NCI-H510A treated with DMSO at 0.1 percent for 48 hours (cell line): ENCODE measurements at places on chromosomes 7 and 10.

- DNase-seq = peak; percentile 87
Measured at GRCh38 chr10:125629758-125630376, 53.1 kb downstream of the TEX36 start.

GRCh38 chr7:39515534-39516228 is 50.5 kb upstream of the YAE1 start:
- DNase-seq = no peak

GRCh38 chr10:49106451-49106850 is 8.9 kb downstream of the VSTM4 start:
- no peak for DNase-seq

GRCh38 chr7:66886152-66886551 is 34.9 kb upstream of the TMEM248 start:
- DNase-seq = no peak

DNA sequence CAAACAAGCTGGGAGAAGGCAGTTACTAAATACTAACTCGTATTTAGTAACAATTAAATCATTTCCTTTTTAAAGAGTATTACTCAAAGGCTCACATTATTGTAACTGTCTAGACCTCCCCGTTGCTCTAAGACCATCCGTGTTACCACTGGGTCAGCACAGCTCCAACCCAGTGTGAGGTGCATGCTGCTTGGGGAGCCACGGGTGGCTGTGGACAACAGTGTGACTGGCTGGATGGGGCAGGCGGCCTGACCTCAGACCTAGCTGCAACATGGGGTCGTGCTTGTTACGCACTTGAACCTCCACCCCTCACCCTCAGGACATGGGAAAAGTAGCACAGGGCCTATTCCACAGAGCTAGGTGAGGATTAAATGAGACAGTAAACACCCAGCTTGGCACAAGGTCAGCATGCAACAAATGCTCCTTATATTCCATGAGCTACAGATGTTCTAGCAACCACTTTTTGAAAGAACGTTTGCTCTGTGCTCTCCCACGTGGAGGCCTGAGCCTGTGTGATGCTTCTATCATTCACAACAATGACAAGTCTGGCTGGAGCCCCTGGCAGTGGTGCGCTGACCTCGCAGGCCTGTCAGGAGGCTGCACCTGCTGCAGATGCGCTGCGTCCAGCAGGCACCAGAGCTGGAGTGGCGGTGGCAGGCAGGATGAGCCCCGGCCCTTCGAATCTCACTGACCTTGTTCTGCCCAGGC is 135.7 kb downstream of the PKD1L1 start:
- DNase-seq = no peak

DNA sequence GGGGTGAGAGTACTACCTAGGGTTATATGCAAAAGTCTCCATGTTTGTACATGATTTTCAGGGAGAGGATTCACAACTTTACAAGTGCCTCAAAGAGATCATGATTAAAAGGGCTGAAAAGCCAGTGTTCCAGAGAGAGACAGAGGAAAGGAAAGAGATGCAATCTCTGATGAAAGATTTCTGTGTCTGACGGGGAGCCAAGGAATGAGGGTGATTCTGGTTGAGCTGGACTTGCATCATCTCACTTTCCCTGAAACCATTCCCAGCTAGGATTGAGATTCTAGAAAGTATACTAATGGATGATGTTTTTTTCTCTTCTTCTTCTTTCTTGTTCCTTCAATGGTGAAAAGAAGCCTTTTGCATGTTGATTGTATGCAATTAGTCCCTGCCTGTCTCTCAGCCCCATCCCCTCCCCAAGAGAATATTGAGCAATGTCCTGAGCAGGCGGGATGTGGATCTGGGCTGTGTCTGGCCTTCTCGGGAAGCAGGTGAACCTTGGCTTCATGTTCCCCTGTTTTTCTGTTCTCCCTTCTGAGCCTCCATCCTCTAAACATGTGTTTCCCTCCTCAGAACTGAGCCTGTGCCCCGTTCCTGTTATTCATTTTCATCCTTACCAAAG is 186.1 kb downstream of the ZNF365 start:
- no peak for DNase-seq

DNA sequence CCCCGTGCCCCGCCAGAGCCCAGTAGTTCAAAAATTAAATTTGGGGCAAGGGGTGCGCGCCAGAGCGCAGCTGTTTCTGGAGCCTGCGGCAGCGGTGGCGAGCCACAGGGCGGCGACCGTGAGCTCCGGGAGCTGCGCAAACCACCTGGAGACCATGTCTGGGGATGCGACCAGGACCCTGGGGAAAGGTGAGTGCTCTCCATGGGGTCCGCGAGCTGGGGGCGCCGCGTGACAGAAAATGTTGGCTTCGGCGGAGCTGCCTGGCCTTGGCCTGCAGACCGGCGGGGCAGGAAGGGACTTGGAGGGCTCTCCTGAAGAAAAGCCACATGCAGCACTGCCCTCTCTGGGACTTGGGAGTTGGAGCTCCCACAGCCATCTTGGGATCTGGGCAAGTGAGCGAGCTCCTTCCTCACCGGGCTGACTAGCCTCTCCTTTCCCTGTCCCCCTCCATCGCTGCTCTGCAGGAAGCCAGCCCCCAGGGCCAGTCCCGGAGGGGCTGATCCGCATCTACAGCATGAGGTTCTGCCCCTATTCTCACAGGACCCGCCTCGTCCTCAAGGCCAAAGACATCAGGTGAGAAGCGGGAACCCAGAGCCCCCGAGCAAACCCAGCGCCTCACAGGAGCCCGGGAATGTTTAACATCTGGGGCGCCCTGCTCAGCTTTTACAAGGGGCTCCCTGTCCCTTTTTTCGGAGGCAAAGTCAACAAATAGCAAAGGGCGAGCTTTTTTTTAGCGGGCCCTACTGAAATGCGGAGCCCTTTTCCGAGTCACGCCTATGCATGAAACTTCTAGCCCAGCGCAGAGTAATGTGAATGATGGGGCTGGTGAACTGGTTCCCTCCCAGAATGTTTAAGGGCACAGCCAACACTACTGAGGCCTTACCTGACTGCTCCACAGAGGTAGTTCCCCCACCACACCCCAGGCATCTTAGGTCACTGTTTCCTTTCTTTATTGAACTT is 6.1 kb downstream of the GSTO2 start:
- DNase-seq = no peak

DNA sequence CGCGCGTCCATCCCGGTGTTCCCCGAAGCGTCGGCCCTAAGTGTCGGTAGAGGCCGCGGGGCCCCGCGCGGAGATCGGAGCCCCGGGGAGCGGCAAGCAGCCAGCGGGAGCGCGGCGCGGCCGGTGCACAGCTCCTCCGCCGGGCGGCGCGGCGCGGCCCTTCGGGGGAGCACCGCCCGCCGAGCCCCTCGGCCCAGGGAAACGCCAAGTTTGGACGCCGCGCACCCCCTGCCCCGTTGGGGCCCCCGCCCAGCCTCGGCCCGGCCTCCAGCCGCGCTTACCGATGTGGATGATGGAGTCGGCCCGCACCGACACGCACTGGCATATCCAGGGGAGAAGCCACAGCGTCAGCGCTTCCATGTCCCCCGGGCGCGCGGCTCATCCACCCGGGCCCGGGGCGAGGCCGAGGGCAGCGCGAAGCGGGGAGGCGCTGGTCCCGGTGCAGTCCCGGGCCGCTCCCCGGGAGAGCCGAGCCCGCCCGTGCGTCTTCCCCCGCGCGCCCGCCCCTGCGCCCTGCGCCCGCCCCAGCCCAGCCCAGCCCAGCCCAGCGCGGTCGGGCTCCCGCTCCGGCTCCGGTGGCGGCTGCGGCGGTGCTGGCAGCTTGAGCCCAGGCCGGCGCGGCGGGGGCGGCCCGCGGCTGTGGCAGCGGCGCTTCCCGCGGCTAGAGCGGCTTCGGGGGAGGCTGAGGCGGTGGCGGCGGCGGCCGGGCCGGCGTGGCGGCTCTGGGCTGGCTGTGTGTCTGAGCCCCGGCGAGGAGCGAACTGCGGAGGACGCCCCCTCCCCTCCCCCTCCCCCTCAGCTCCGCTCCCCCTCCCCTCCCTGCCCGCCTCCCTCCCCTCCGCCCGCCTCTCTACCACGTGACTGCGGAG is at the start of gene GRID1:
TSS of gene GRID1 (minus strand) at position 763 of the 869 bp plus-strand sequence.
- DNase-seq = peak; percentile 10

DNA sequence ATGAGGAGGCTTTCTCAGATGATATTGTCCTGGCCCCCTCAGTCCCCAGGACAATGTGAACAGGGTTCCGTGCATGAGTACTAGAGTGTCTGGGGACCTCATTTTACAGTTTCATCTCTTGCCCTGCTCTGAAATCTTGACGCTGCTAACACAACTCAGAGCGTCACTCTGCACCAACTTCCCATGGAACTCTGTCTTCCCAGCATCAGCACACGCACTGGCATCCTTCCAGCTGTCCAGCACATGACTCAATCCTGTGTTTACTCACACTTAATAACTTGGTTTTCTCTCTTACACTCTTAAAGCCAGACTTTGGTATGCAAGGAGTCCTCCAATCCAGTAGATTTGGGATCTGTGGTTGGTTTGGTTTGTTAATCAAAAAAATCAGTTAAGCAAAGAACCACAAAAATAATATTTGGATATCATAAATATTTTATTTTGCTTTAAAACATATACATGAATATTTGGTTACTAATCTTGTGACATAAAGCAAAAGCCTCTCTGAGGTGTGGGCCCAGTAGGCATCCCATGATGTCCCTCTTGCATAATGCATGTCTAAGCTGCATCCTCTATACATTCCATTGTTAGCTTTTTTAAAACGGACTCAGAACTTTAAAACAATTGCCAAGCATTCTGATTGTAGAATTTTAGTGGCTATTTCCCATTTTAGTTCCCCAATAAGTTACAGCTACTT is 131.0 kb downstream of the CXCL12 start:
- no peak for DNase-seq

DNA sequence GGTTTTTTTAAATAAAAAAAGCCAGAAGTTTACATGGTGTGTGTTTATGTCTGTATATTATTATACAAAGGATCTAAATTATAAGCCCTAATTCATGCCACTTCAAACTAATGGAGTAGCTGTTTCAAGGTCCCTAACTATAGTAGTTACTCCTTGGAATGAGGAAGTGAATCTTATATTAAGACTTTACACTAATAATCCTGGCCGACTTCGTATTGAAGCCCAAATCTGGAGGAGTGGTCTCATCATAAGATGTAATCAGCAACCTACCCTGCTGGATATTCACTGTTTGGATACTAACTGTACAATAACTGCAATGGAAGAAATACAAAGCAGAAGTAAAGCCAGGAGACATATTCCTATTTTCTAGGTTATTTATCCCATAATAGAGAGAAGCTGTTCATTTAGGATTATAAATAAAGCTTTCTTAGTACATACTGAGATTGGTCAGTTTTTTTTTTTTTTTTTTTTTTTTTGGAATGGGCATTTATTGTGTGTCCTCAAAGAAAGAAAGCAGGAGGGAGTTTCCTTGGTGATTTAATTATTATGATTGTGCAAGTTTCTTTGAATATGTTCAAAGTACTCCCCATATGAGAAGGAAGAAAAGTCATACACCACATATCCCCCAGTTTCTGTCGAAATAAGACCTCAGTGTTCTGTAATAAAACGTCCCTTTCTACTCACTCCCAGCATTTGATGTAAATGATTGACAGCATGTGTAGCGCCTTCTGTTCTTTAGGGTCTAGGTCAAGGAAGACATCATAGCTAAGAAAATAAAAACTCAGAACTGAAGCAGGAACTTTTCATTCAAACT is 397.8 kb downstream of the EXOC4 start:
- no peak for DNase-seq

DNA sequence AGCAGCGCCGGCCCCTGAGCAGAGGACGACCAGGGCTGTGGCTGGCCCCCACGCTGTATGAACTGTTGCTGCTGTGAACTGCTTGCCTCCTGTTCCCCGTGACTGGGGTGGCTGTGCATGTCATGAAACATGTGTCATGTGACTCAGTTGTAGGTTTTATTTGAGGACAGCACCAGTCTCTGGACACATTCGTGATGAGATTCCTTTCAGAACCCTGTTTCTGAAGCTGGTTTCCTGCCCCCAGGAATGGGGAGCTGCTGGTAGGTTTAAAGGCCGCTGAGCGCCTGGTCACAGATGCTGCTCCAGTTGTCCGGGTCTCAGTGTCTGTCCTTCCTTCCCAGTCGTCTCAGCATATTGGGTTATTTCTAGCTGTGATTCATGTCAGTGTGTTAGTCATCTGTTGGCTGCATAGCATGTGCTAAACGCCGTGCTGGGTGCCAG is 79.1 kb upstream of the PPIF start:
- no peak for DNase-seq

DNA sequence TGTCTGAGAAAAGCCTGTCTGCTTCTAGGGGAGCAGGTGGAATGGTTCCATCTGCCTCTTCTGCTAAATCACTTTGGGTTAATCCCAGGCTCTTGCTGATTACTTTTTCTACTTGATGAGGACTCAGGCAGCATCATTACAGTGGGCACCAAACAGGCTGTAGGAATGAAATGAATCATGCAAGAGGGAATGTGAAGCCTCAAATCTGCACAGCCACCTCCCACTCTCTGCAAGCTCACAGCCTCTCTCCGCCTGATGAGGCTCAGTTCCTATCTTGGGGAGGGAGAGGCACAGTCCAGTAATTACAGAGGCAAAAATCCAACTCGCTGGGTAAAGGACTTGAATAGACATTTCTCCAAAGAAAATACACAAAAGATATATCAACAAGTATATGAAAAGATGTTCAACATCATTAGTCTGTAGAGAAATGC is 34.0 kb downstream of the HSPA12A start:
- DNase-seq = no peak

DNA sequence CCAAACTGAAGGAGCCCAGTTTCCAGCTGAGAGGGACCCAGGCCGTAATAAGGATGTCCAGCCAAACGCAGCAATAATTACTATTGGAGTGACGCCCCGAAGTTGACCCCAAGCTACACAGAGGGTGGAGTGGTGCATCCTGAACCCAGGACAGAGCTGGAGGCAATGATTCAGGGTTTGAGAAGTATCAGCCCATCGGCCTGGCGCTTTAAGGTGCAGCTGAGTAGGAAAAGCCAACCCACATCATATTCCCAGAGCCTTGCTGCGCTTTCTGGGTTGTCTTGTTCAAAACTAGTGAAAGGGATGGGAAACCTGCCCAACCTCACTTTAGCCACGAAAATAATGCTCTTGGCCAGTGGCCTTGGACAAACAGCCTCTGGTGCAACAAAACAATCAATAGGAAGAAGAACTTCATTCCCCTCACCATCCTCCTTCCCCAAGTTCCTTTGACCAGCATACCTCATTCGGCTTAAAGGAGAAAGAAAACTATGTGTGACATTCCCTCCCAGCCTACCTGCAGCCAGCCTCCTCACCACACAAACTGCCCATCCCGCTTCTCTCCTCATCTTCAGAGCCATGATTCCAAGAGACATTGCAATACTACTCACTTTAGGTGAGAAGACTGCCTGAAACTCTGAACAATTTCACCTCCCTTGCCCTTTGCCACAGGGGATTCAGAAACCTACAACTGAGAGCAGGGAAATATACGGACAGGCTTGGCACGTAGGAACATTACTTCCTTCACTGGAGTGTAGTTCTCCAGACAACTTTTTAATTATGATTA is 217.2 kb upstream of the MKLN1 start:
- DNase-seq = peak; percentile 44

DNA sequence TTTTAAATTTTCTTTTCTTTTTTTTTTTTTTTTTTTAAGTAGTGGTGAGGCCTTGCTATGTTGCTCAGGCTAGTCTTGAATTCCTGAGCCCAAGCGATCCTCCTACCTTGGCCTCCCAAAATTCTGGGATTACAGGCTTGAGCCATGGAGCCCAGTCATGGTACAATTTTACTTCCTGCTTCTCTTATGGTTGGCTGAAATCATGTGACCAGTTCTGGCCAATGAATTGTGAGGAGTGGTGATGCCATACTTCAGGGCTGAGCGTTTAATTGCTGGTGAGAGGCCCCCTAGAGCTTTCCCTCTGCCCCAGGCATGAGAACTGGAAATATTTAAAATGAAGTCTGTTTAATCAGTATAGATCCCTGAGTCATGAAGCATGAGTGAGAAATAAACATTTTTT is 22.2 kb upstream of the BAIAP2L1 start:
- peak; percentile 0 for DNase-seq
